GM19239 (cell line): ENCODE measurements at places on chromosomes 5 and 9.

- no peak for DNase-seq
Observed at GRCh38 chr5:124056991-124057723, 545.2 kb downstream of the CSNK1G3 start.

- DNase-seq, result no peak
Observed at GRCh38 chr9:116066221-116066620, 87.4 kb upstream of the PAPPA start.

- DNase-seq, result no peak
Observed at GRCh38 chr9:90034071-90034470, 429.3 kb downstream of the GADD45G start.

GRCh38 chr9:131735238-131736128, 4.4 kb downstream of the RAPGEF1 start:
- no peak for DNase-seq

- DNase-seq, result no peak
Observed at GRCh38 chr9:68974431-68974830, 39.5 kb downstream of the PRKACG start.
